ENCODE measurements at places on chromosomes 16 and 17.

DNA sequence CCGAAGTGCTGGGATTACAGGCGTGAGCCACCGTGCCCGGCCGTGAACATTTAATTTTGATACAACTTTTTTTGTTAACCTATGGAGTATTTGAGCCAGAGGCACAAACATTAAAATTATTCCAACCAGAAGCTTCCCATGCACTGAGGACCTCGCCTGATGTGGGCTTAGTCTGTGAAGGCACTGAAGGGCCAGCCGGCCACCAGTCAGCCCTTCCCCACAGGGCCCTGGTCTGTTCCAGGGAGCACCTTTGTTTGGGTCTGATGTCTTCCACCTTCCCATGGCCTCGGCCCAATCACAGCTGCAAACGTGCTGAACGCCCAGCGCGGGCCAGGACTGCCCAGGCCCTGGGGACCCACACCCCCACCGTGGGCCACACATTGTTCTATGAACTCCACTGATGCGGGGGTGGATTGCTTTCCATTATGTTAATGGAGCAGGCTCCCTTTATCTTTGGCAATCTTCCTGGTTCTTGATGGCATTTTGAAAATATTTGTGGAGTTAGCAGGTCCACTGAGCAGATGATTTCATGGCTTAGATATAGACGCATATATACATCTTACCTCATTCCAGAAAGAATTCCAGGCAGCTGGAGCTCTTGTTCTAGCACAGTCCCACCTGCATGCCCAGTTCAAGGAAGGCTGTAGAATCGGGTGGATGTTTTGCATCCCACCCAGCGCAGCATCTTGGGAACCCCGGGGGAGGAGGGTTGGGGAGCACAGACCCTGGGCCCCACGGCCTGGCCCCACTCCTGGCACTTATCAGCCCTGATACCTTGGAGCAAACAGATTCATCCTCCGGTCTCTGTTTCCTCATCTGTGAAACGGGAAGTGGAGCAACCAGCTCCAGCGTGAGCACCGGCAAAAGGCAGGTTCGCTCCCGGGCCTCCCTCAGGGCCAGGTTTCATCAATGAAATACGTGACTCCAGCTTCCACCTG lies 14.5 kb downstream of the SPIRE2 start:
- DNase-seq: no peak

GRCh38 chr16:4212934-4213296 lies 29.0 kb downstream of the SRL start:
- no peak for DNase-seq

GRCh38 chr17:43125967-43126910 lies 1.1 kb upstream of the BRCA1 start:
- DNase-seq: no peak

DNA sequence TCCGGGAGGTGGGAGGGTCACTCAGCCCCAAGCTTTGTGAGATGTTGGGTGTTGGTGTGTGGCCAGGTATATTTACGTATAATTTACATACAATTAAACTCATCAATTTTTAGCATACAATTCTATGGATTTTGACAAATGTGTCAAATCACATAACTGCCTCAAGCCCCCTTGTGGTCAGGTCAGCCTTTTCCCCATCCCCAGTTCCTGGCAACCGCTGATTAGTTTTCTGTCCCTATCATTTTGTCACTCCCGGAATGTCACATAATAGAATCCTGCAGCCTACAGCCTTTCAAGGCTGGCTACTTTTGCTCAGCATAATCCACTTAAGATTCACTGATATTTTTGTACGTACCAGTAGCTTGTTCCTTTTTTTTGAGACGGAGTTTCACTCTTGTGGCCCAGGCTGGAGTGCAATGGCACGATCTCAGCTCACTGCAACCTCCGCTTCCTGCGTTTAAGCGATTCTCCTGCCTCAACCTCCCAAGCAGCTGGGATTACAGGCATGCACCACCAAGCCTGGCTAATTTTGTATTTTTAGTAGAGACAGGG lies 19.3 kb upstream of the RAI1 start:
- no peak for DNase-seq

DNA sequence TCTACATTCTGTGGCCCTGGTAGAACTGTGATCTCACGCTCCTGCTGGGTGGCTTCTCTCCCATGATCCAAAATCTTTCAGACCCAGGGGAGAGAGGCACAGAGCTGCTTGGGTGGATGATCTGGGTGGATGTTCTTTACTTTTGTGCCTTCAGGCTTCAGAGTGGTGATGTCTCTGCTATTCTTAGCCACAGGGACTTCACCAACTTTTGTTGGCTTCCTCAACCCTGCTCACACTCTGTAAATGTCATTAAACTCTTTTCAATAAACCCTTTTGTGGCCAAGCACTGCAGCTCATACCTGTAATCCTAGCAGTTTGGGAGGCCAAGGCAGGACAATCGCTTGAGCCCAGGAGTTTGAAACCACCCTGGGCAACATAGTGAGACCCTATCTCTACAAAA lies 7.6 kb downstream of the CLEC10A start:
- no peak for DNase-seq

- no peak for DNase-seq
These were observed 18.9 kb upstream of the GOSR2 start for GRCh38 chr17:46903762-46904672.

GRCh38 chr17:6505425-6506142 lies 50.8 kb downstream of the PITPNM3 start:
- DNase-seq: no peak

- no peak for DNase-seq
These were observed 25.3 kb downstream of the ZNF778 start for GRCh38 chr16:89242795-89243200.

GRCh38 chr17:22695228-22695619 lies 1002.9 kb downstream of the KCNJ18 start:
- DNase-seq: no peak

DNA sequence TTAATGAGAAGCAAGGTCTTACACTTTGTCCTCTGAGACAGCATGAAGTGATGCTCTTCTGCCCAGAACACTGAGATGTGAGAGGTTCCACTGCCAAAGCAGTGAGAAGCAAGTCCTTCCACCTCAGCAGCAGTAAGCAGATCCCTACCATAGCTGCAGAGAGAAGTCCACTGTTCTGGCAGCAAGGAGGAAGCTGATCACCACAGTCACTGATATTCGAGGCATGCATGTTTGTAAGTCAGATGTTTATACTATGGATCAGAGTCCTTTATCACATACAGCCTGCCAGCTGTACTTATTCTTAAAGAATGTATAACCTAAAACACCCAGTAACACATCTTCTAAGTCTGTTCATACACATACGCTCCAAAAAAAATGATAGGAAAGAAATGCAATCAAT lies 18.2 kb upstream of the METTL2A start:
- no peak for DNase-seq

DNA sequence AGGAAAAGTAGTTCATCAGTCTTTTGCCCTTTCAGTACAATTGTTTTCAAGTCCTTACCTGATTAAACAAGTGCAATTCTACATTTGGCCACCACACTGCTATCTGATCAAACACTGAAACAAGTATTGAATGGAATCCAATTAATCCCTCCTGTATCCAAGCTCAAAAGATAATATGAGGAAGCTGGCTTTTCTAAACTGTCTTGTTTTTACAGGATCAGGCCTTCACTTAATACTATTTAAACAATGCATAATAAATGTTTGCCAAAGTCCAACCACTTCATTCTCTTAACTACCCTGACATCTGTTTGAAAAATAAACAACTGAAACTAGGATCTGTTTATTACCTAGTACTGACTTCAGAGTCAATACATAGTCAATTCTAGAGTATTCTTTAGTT lies 131.6 kb downstream of the MRTFB start:
- DNase-seq: no peak

- DNase-seq: no peak
These were observed 151.2 kb downstream of the CCDC182 start for GRCh38 chr17:57593739-57594462.

- DNase-seq: no peak
These were observed 105.4 kb downstream of the STX8 start for GRCh38 chr17:9470171-9470570.

DNA sequence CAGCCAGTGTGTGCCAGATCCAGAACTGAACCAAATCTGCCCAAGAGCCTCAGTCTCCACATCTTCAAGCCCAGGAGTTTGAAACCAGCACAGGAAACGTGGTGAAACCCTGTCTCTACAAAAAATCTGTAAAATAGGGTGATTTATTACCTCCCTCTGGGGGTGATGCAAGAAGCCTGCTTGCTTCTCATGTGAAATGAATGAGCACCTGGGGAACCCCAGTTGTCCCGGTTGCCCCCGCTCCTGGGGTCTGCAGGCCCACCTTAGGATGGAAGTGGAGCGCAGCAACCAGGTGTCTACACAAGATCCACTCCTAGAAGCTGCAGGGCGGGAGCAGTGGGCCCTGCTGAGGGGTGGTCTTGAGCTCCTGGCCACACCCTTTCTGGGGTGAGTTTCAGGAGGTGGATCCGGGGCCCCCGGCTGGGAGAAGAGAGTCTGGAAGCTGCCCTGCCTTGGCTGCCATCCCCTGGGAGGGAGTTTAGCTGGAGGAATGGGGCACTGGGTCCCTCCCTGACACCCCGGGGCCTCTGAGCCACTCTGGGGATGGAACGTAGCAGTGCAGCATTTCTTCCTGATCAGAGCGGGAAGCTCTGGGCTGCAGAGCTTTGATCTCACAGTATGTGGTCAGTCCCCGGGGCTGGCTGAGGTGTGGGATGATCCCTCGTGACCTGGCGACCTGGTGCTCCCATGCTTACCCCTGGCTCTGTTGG lies 117.8 kb downstream of the RAB11FIP4 start:
- no peak for DNase-seq

- DNase-seq: no peak
These were observed 168.0 kb upstream of the RPH3AL start for GRCh38 chr17:520447-521182.

GRCh38 chr16:29318037-29318436 lies 88.5 kb downstream of the NPIPB11 start:
- no peak for DNase-seq

DNA sequence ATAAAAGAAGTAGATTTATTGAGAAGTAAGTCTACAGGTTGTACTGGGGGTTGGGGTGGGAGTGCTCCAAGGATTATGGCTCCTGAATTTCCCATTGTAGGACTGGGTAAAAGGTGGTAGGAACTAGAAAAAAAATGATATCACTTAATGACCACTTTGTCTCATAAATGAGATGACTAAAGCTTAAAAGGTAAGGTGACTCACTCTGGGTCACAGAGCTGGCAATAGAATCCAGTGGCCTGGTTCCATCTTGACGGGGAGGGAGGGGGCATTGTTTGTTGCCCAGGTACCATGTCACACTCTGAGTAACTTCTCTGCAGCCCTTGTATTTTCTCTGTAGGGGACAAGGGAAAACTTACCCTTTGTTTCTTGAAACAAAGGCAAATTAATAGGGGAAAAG lies 126.1 kb downstream of the PITPNC1 start:
- DNase-seq: no peak

DNA sequence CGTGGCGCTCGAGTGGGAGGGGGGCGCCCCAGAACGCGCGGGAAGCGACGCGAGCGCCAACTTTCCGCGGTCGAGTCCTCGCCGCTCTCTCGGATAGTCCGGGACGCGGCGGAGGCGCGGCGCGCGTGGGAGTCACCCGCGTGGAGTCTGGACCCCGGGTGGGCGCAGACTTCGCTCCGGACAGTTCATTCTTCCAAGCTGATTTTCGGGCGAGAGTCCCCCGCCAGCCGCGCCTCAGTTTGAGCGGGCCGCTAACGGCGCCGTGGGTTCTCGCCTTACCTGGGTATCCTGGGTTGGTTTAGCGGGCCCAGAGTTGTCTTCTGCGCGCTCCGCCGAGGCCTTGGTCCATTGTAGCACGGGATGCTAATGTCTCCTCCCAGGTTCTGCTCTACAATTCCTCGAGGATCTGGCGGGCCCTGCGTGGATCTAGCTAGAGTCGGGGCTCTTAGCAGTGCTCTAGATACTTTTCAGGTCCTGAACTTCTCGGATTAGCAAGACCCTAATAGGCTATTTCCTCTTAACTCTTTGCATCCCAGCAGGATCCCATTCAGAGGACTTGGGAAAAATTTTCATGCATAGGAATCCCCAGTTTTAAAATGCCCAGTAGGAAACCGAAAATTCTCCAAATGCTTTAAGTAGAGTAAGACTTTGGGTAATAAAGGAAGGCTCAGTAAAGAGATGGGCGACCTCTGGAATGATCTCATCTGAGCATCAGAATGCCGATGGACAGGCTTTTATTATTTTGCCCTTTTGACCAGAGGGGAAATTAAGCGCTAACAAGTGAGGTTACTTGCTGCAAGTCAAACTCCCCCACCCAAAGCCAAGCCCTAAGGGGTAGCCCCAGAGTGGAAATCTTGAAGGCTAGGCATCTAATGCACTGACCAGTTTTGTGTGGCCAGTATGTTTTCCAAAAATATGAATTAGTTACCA lies 537 bp upstream of the GJC1 start:
- DNase-seq: no peak

GRCh38 chr16:50310308-50311133 lies 44.2 kb downstream of the ADCY7 start:
- no peak for DNase-seq

GRCh38 chr17:77579131-77579530 lies 379.4 kb upstream of the TNRC6C start:
- no peak for DNase-seq

DNA sequence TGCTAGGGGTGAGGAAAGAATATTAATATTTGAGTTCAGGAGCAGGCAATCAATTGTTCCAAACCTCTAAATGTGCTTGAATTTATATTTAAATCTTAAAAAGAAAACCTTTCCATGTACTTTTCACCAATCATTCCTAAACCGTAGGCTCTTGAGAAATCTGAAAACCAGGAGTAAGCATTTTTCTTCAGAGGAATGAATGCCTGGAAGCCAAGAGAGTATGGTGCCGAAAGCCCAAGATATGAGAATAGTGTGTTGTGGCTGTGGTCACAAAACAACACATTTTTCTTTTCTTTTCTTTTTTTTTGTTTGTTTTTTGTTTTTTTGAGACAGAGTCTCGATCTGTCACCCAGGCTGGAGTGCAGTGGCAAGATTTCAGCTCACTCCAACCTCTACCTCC lies 37.6 kb downstream of the TEX2 start:
- no peak for DNase-seq

DNA sequence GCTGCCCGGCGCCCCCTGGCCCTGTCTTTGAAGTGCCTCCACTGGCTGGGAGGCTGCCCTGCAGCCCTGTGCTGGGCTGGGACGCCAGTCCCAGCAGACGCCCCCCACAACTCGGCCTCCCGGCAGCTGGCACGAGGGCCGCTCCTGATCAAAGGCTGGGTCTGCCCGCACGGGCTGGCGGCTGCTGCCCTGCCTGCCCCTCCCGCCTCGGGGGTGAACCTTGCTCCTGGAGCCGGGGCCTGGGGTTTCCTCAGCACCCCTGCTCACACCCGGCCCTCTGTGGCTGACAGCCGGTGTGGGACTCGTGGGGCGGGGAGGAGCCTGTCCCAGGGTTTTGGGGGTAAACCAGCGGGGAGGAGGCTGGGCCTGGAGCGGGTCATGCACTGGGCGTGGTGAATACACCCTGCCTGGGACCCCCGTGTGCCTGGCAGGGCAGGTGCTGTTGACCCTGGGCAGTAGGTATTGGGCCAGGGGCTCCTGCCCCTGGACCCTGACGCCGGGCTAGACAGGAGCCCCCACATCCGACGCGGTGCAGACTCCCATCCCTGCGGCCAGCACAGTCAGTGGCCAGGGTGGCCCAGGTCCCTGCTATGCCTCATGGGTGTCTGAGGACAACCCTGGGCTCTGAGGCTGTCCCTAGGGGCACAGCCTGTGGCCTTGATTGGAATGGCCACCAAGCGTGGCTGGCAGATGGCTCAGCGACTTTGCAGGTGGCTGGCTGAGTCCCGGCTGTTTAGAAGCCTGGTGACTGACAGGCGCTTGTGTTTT lies 21.7 kb downstream of the CENPX start:
- DNase-seq: no peak

GRCh38 chr17:76268991-76269981 lies 4.1 kb downstream of the UBALD2 start:
- DNase-seq: no peak
